ENCODE measurements at places on chromosomes 4 and X.
A peak's percentile ranks its signal among the peaks of the same experiment; 100 is the strongest.

DNA sequence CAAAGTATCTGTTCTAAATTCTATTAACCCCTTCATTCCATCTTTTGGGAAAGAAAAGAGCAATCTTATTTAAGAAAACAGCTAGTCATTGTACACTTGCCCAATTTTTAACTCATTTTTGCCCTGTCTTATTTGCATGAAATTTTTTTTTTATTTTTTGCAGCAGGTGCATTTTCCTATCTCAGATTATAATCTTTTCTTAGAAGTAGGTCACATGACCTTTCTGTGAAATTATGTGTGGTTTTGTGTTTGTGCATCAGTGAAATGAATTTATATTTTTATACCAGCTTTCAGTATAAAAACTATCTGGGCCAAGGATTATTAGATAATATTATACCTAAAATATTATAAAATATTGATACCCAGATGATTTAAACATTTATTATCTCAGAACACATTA is 145.6 kb downstream of the INPP4B start:
- no peak for DNase-seq

- no peak for DNase-seq
These were observed 33.9 kb upstream of the BMP2K start for GRCh38 chr4:78742300-78742699.

DNA sequence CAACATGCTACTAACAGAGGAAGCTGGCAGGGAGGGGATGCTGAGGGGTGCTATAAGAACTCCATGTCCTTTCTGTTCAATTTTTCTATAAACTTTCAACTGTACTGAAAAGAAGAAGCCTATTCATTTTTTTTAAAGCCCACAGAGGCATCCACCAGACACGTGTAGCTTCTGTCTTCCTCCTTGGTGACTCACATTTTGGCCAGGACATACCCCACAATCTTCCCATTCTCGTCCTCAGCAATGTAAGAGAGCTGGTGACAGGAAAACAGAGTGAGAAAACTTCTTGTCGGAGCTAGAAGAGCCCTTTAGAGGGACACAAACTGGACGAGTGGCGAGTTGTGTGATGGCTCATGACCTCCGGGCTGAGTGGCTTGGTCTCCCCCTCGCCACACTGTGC is 1.1 kb downstream of the NAA10 start:
- peak; percentile 65 for DNase-seq

- no peak for DNase-seq
These were observed 122.2 kb upstream of the PDE5A start for GRCh38 chr4:119750771-119751170.

DNA sequence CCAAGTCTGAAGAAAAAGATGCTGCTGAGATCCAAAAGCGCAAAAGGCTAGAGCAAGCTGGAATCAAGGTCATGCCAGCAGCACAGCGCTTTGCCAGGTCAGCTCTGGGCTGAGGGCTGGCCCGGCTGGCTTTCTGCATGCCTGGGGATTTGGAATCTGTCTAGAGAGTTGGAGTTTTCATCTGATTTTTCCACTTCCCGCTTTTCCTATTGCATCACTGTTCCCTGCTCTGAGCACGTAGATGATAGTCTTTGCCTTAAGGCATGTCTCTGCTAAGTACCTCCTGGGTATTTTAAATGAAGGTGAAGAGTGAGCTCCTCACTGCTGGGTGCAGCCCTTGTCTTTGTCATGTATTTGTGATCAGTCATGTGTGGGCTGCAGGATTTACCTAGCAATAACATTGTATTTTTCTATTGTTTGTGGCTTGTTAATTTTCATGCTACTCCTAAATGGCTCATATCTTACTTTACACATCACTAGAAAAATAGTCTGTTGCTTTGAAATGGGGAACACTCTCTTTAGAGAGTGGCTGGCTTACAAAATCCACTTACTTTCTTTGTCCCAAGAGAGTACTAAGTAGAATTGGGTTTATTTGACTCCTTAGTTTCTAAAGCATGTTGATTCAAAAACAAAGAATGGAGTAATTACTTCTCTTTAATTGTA is 82.8 kb downstream of the LIMCH1 start:
- no peak for DNase-seq

GRCh38 chrX:151929126-151929525 is 16.4 kb downstream of the MAGEA4 start:
- DNase-seq, result peak; percentile 11

GRCh38 chr4:75696071-75696470 is 22.9 kb upstream of the G3BP2 start:
- DNase-seq, result no peak

- no peak for DNase-seq
These were observed 125.1 kb upstream of the PSAPL1 start for GRCh38 chr4:7559741-7560395.

- DNase-seq, result no peak
These were observed 103.3 kb upstream of the FAM9C start for GRCh38 chrX:13147733-13148132.

DNA sequence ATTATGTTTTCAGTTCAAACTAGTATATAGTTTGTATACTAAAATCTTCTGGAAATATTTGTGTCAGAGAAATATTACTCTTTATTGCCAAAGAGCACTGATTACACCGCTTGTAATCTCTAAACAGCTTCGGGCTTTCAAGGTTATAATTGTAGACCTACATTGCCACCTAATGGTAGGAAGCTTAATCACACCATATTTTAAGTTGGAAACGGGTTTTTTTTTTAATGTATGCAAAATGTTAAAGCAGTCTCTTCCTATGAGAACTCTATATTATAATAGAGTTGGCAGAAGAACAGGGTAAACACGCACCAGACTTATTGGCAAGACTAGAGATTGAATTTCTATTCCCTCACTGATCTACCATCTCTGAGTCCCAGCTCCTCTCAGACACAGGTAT is 19.5 kb upstream of the NFXL1 start:
- peak; percentile 45 for DNase-seq

DNA sequence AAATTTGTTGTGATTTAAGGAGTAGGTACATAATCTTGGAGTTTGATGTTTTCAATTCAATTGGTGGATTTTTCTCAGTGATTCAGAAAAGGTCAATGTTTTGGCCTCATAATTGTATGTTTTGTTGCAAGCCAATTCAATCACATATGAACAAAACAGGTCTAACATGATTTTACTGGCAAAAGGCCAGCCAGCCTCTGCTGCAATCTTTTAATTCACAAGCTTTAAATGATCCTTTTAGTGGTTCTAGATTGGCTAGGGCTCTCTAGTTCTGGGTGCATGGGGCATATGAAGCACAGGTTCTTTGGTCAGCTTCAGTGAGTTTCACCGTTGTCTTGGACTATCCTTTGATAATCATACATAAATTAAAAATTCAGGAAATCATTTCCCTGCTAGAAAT is 19.2 kb upstream of the SLC6A14 start:
- DNase-seq, result no peak

GRCh38 chr4:166981847-166982246 is 252.4 kb downstream of the SPOCK3 start:
- DNase-seq, result no peak

DNA sequence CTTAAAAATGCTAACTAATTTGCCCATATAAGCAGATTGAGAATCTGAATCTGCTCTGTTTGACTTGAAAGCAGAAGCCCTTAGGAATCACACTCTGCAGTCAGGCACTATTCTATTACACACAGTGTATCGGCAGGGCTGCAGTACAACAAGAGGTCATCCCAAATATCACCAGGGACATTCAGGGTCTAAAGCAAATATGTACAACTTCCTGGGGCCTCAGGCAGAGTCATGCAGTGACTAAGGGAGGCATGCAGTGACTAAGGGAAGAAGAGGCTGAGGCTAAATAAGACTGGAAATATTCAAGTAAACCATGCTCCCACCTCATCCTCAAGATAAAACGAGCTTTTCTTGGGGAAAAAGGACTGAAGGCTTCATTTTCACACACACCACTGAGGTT is 20.9 kb downstream of the MAPK10 start:
- DNase-seq, result peak; percentile 97

DNA sequence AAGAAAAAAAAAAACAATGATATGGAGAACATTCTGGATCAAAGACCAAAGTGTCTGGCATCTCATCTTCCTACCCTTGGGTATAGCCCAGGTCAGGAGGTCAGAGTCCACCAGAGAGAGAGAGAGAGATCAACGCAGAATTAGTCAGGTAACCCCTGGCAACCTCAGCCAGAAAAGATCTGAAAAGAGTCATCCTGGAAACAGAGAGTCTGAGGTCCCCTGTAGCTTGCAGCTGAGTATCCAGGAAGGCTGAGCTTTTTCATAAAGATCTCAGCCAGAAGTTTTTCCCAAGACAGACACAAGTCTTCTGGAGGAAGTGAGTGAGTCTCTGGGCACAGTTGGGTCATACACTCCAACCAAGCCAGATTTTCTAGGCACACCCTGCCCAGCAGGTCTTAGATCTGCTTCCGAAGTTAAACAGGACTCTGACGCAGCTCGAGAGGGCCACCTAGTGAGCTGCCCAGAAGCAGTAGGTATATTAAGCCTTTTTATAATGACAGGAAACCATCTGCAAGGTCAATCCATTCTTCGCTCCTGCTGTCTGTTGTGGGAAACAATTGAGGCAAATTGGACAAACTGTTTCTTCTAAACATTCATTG is 35.7 kb downstream of the ACE2 start:
- DNase-seq, result peak; percentile 46

DNA sequence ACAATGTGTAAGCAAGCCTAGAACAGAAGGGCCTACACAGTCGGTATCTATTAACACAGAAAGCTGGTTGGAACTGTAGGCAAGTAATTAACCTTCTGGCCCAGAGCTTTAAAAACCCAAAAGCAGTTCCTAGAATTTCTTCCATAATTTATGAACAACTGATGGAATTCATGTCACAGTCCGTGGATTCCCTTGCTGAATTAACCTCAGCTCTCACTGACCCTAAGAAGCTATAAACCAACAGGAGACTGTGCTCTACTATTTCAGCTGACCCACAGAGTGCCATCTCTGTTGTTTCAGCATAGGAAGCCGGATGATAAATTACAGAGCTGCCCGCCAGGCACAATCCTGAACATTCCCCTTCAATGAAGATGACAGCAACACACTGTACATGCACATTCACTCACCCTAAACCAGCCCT is 157.3 kb downstream of the PRDM5 start:
- DNase-seq, result no peak

- peak; percentile 29 for DNase-seq
These were observed 130.0 kb upstream of the LNX1 start for GRCh38 chr4:53721263-53721662.

DNA sequence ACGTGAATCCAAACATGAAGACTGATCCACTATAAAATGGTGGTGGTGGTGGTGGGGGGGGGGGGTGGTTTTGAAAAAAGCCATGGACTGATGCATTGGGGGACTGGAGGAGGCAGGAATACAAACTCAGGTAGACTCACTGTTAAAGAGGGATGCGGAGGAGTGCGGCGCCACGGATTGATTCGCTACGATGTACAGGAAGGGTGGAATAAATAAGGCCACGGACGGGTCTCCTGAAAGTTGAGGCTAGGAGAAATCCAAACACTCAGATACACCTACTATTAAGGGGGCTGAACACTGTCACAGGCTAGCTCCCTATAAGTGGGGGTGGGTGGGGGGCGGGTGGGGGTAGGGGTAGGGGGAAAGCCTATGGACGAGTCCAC is 591 bp downstream of the ELK1 start:
- DNase-seq, result no peak

DNA sequence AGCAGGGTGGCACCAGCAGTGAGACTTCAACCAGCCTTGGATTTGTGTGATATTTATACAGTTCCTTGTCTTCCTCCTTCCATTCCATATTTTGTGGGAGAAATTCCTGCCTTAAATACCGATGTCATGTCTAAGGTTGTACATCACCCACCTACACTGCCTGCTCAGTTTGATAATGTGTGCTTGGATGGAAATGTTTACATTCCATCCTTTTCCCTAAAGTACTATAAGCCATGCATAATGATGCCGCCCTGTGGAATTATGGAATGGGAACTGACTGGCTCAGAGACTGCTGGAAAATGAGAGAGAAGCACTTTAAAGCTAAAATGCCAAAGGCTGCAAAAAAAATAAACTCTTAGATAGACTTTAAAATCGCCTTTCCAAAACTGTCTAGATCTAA is 11.3 kb upstream of the GLUD2 start:
- DNase-seq, result peak; percentile 6

DNA sequence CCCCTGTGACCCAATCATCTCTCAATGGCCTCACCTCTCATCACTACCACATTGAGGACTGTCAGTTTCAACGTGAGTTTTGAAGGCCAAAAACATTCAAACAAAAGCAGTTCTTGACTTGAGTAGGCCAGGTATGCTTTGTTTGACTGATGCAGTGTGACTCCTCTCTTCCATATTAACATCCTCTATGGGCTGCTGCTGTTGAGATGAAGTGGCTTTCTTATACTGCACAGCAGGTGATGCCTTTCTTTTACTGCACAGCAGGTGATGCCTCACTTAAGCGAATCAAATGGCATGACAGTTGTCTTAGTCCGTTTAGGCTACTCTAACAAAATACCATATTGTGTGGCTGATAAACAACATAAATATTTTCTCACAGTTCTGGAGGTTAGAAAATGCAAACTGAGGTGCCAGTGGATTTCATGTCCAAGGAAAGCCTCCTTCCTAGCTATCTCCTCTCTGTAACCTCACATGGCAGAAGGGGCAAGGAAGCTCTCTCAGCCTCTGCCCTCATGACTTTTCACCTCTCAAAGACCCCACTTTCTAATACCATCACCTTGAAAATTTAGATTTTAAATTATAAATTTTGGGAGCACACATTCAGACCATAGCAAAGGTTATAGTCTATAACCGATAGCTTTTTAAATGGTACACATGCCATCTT is 2267.9 kb upstream of the AGA start:
- DNase-seq, result no peak

DNA sequence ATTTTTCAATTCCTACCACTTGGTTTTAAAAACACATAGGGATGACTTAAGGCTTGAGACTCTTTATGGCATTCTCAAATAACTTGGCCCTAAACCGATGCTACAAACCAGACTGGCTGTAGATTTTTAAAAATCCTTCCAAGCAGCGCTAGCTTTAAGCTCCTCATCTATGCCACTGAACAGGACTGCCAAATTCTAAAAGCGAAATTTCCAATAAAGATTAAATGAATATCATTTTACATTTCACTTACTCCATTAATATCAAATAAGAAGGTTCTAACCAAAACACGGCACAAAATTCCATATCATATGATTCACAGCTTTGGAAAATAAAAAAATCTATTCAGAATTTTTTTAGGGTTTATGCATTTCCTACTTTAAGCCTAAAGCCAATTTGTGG is 134.2 kb downstream of the FANCB start:
- DNase-seq, result peak; percentile 69

DNA sequence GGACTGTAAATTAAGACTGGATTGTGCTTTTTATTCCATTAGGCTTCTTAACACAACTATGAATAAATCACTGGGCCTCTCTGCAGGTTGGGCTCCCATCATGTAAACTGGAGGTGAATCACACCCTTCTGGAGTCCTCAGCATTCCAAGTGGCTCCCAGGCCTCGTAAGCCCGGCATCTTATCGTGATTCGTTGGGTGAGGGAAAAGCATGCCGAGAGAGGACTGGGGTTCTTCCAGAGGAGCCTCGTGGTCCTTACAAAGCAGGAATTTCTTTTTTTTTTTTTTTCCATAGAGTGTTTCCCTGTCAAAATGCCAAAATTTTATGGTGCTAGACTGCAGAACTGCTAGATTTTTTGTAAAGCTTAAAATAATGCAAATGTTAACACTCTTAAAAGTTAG is 20.0 kb downstream of the CLDN22 start:
- DNase-seq, result peak; percentile 8
